ENCODE measurements at places on chromosomes 5 and 9. TPM values are rescaled to one million over a fixed set of nuclear protein-coding genes. Genes with fewer than 3 reads are reported as not detected.

DNA sequence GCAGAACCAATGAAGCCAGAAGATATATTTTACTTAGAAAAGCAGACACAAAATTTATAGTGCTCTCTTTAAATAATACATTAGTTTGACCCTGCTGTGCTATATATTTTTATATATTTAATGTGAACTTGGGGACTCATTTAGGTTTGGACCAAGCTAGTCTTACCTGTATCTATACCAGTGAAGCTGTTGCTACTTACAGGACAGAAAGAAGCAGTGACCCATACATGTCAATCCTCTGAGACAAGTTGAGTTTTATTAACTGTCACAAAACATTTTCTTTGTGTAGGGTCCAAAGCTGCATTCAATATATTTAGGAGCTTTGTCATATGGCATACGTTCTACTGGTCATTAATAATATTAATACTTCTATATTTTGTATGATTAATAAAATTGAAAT is 327.7 kb upstream of the NUDT12 start:
- no peak overlapping the region for H3K4me3 ChIP-seq
- DNase-seq: no peak
- no peaks in the 10 kb centered on the region for H3K36me3 ChIP-seq
- no peaks in the 10 kb centered on the region for H3K27me3 ChIP-seq

DNA sequence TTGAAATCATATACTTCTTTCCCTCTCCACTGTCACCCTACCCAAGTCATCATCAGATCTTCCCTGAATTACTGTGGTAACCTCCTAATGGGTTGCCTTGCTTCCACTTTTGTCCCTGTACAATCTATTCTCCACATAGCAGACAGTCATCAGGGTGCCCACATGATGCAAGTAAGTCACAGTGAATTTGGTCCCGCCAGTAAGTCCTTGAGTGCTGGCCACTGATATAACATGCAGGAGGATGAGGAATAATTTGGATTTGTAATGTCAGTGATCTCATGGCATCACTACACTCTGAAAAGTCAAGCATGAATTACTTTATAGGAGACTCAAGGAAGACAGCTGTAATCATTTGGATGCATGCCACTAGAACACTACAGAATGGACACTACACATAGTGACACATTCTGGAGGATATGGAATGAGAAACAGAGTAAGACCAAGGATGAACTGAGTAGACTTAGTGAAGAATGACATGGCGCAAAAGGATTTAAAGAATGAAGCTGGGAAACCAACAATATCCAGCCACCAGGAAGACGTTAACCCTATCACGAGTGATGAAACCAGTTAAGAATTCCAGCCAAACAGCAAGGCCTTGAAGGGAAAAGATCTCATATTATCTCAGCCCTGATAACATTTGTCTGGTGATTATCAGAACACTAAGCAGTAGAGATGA is 28.6 kb downstream of the MARCHF3 start:
- no peak overlapping the region for H3K4me3 ChIP-seq
- no peak for DNase-seq
- peaks cover 3% of the 10 kb centered on the region for H3K36me3 ChIP-seq
- H3K4me1 ChIP-seq: peaks cover 65% of the 10 kb centered on the region
- no peaks in the 10 kb centered on the region for H3K27me3 ChIP-seq
- H3K27ac ChIP-seq: no peak overlapping the region

DNA sequence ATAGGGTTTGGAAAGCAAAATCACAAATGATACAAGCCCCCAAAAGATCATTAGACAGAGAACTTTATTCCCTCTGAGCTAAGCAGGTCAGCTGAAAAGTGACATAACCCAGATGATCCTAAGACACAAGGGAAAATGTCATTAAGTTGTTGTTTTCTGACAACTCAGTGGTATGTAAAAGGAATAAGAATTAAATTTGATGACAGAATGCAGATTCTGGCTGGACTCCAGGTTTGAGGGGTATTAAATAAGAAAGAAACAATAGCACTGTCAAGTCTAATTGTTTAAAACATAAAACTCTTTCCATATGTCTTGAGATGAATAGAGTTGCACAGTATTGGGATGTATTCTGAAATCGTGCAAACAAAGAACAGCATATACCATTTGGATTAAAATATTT is 429.9 kb downstream of the CAAP1 start:
- H3K36me3 ChIP-seq: no peaks in the 10 kb centered on the region
- H3K27me3 ChIP-seq: no peaks in the 10 kb centered on the region
- no peak for DNase-seq
- no peak overlapping the region for H3K27ac ChIP-seq
- no peak overlapping the region for H3K4me3 ChIP-seq
- no peaks in the 10 kb centered on the region for H3K4me1 ChIP-seq

CBY3 gene
- total RNA-seq: not detected

LVRN gene
- not detected for total RNA-seq

MRPL22 gene
- 41.9 TPM for total RNA-seq

ACTBL2 gene
- total RNA-seq: not detected

- H3K27me3 ChIP-seq: no peaks in the 10 kb centered on the region
- no peak for DNase-seq
- H3K36me3 ChIP-seq: no peaks in the 10 kb centered on the region
- H3K4me1 ChIP-seq: peaks cover 3% of the 10 kb centered on the region
- H3K27ac ChIP-seq: no peak overlapping the region
- H3K4me3 ChIP-seq: no peak overlapping the region
Observed at GRCh38 chr5:123876276-123876790, 364.4 kb downstream of the CSNK1G3 start.

LOX gene
- total RNA-seq: not detected

FAM221B gene
- total RNA-seq: not detected

GRCh38 chr5:136005476-136005875 is 23.3 kb upstream of the TGFBI start:
- H3K27ac ChIP-seq: no peak overlapping the region
- peaks cover 14% of the 10 kb centered on the region for H3K27me3 ChIP-seq
- H3K36me3 ChIP-seq: no peaks in the 10 kb centered on the region
- no peaks in the 10 kb centered on the region for H3K4me1 ChIP-seq

DNA sequence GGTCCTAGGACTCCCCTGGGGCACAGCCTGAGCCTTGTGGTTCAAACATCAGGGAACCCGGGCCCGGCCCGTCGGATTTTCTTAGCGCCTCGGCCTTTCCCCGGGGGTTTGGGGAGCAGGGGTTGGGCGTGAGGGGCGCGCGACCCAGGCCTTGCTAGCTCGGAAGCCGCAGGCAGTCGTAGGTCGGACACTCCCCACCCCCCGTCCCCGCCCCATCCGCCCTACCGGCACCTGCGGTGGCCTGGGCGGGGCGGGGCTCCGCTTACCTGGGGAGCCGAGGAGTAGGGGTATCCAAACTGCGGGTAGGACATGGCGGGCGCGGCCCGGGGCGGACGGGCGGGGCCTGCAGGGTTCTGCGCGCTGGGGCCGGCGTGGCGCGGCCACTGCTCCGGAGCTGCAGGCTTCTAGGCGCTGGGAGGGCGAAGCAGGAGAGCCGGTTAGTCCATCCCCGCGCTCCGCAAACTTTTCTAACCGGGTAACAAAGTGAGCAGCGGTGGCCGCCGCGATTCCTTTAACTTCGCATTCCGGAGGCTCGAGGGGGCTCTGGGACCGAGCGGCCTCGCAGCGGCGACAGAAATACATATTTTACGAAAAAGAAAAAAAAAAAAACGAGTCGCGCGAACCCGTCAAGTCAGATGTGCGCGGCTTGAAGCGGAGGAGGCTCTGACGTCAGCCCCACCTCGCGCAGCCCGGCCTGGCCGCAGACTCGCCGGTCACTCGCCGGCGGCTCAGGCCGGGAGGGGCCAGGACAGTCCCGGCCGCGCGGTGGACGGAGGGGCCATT is at the start of gene IRX4:
Gene IRX4, minus strand, starts transcription at position 589 of the 783 bp plus-strand sequence. Its CDS starts 278 bp downstream, at position 311.
- H3K4me3 ChIP-seq: no peak within 1 kb of the TSS
- no peak for DNase-seq
- H3K27ac ChIP-seq: no peak within 1 kb of the TSS
- peaks cover 36% of the 10 kb centered on the region for H3K27me3 ChIP-seq

Data from activated B cell treated with CpG ODN at 0.5 μM for 24 hours (primary cell).